Right lung (tissue), 10 donors: ENCODE measurements at places on chromosomes 13 and 19. TPM values are rescaled to one million over a fixed set of nuclear protein-coding genes. Genes with fewer than 3 reads are reported as not detected.

DNA sequence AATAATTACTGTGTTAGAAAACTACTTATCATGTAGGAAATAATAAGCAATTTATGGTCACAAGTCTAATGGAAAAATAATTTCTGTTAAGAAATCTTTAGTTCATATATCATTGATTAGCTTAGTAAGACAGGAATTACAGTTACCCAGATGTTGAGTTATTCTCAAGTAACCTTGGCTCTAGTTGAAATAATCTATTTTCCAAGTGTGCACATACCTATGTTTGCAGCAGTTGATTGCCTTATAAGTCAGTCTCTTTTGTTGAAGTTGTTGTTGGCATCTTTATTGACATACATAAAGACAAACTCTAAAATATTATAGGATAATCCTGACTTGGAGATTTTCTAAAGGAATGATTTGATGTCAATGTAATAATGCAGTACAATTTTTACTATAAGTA, 511.4 kb upstream of the KLF12 start:
- DNase-seq = no peak

Gene RNF17
- 0.15 TPM for polyA plus RNA-seq

DNA sequence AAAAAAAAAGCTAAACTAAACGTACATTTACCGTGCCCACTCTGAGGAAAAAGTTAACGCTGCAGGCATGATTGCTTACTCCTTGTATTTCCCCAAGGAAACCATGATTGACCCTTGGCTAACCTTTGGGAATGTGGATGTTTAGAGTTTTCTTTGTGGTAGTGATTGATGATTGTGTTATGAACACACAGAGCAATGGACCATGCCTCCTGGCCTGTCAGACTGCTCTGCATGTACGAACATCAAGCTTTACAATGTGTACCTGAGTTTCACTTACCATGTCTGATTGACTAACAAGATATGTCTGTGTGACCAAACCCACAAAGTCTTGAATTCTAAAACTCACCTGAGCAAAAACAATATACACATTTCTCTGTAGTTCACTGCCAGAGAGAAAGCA, 35.1 kb downstream of the MYCBP2 start:
- DNase-seq = no peak

DNA sequence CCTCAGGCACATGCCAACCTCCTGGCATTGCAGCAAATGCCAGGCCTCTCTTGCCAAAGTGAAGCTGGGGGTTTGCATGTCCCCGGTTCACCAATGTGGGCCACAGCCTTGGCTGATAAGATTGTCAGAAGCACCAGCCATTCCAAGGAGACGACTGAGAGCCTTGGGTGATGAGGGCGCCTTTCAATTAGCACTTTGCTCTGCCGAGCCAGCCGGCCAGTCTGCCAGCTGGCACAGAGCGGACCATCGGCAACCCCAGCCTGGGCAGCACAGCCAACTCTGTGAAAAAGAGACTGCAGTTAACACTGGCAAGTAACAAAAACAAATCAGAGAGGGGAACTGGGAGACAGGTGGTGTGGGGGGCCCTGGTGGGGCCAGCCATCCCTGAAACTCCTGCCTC, 67.3 kb downstream of the EFNB2 start:
- DNase-seq = no peak

GRCh38 chr19:31427857-31428256, 78.6 kb upstream of the TSHZ3 start:
- no peak for DNase-seq

DNA sequence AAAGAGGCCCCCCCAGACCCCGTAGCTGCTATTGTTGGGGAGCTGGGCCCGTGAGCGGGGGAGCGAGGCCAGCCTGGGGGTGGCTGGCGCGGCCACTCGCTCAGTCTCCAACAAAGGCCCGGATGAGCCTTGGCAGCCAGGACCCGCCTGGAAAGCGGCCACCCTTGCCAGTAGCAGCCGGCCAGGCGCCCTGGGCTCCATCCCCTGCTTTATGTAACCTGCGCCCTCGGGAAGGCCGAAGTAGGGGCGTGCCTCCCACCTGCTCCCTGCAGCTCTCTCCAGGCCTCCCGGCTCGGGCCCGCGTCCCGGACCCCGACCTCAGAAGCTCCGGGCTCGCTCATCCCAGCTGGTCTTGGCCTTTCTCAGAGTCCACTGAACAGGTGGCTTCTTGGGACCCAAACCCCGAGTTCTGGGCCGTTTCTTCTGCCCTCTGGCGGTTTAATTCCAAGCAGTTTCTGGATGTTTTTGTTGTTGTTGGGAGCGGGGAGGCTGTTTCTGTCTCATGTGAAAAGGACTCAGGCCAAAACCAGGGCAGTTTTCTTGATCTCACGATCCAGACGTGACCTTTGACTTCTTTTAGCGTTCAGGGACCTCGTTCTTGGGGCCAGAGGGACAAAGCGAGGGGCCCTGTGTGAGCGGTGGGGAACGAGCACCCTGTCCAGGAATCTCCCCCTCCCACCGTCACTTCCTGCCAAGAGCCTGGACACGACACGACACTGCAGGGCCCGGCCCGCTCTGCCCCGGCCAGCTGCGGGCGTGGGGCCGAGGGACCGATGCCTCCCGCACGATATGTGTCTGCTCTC, 1.2 kb downstream of the CDC34 start:
- no peak for DNase-seq

DNA sequence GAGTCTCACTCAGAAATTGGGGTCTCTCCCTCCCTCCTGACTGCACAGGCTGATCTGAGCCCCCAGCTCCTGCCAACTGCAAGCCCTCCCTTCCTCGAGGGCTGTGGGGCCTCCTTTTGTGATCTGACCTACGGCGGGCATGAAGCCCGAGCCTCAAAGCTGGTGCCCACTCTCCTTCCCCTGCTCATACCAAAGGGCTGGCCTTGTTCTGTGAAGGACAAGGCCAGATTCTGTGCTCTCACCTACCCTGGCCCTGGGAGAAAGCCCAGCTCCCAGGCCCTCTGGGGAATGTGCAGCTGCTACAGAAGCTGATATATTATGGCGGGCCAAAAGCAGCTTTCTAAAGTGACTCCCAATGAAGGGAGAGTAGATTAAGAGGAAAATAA, 9.0 kb upstream of the ECH1 start:
- DNase-seq = no peak

DNA sequence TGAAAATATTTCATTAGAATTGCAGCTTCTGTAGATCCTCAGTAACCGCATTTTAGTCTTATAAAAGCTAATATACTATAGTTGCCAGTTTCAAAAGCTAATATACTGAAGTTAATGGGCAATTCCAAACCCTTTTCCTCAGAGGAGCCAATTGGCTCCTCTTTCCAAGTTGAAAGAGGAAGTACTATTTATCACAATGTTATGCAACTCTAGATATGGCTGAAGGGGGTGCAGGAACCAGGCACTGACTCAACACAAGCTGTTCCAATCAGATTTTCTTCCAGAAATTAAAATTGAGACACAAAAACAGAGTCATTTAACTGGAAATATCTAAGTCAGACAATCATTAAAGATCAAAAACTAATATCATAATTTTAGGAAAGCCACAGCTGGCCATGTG, 258.9 kb downstream of the PCDH20 start:
- DNase-seq = no peak

Gene LILRA1
- polyA plus RNA-seq = 0.54 TPM

Gene PABPC3
- 0.81 TPM for polyA plus RNA-seq

Gene SERP2
- polyA plus RNA-seq = 10.8 TPM

- no peak for DNase-seq
Observed at GRCh38 chr13:27016875-27017274, 154.7 kb downstream of the USP12 start.

Gene ZSCAN18
- polyA plus RNA-seq = 94.7 TPM

Gene SHISA2
- 37.8 TPM for polyA plus RNA-seq

Gene ZNF559
- polyA plus RNA-seq = 76.8 TPM

- DNase-seq = no peak
Observed at GRCh38 chr19:40831502-40832430, 18.5 kb downstream of the CYP2A6 start.

Gene OR10H4
- polyA plus RNA-seq = not detected

DNA sequence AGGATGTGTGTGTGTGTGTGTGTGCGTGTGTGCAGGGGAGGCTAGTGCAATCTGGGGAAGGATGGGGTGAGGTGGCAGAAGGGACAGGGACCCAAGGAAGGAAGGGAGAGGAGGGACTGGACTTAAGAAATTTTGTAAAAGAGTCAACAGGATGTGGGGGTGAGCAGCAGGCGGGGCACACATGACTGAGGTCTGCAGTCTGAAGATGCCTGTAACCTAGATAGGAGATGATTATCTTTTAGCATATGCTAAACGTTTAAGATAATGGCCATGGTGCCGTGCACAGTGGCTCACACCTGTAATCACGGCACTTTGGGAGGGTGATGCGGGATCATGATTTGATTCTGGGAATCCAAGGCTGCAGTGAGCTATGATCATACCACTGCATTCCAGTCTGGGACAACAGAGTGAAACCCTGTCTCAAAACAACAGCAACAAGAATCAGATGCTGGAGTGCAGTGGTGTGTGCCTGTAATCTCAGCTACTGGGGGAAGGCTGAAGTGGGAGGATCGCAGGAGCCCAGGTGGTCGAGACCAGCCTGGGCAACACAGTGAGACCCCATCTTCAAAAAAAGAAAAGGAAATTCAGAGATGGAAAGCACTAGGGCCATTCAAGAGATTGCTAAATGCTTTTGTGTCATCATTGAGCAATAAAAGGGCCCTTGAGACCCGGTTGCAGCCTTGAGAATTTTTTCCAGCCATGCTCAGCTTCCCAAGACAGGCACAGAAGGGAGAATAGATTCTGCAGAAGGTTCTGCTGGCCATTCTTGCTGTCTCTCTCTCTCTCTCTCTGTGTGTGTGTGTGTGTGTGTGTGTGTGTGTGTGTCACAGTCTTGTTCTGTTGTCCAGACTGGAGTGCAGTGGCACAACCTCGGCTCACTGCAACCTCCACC, 3.8 kb upstream of the ZNF414 start:
- no peak for DNase-seq

DNA sequence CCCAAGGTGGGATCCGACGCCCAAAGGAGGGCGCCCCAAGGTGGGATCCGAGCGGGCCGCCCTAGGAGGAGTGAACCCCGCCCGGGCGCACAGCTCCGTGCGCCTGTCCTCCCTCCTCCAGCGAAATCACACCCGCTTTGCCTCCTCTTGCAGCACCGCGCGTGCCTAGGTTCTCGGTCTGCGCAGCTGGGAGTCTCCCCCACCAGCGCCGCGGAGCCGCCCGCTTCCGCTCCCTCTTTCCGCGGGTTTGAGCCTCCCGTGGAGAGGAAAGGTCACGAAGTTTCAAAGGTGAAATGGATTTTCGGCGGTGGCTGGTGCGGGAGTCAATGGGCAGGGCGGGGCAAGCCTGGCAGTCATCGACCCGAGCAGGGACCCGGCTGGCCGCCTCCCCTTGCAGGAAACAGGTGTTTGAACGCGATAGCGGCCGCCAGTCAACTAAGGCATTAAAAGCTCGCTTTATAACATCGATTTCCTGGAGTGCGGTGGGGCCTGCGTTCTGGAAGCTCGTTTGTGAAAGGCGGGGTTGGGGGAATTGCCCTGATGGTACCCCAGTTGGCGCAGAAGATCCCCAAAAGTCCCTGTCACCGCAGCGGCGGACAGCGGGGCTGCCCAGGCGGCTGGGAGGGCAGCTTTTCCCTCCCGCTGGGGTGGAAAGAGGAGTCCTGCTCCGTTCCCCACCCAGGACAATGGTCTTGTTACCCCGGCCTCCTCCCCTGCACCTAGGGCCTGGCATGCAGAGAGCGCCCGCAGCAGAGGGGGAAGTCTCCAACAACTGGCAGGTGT, 9.0 kb upstream of the SOX1 start:
- DNase-seq = no peak

DNA sequence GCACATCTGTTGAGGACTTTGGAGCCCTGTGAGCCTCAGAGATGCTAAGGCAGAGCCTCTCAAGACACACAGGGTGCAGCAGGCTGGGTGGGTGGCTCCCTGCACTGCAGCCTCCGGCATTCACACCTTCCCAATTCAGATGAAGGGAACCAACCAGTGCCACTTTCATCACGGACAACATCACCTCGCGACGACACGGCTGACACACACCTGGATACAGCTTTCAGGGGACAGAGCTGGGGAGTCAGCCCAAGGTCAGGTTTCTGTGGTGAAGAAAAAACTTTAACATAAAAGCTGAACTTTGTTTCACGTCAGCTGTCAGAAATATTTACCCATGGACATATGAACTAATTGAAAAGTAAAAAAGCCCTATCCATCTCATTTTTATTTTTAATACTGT, 24.9 kb upstream of the ARHGEF7 start:
- DNase-seq = no peak

Gene SPIB
- 0.46 TPM for polyA plus RNA-seq

DNA sequence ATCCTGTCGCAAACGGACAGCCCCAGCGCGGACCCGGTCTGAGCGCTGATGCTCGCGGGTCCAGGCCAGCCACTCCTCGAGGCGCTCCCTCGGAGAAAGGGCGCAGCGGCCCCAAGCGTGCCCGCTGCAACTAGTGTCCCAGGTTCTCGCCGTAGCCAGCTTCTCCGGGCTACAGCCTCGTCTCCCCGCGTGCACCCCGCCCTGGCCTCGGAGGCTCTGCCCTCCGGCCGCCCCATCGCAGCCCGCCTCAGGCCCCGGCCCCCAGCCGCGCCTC, 487 bp downstream of the FLT1 start:
- DNase-seq = no peak

Gene SIGLEC12
- polyA plus RNA-seq = 0.28 TPM

DNA sequence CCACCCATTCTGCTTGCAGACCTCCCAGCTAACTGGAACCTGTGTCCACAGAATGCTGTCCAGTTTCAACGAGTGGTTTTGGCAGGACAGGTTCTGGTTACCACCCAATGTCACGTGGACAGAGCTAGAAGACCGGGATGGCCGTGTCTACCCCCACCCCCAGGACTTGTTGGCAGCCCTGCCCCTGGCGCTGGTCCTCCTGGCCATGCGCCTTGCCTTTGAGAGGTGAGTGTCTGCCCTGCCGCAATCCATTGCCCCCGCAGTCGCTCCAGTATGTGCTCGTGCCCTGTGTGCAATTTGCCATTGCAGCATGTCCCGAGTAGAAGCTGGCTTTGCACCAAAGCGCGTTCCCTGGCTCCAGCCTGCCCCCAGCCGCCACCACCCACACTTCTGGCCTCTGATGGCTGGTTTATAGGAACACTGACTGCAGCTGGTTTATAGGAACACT, 41.9 kb downstream of the CERS4 start:
- peak; percentile 10 for DNase-seq

- no peak for DNase-seq
Observed at GRCh38 chr13:101626925-101627555, 174.6 kb downstream of the ITGBL1 start.

- DNase-seq = no peak
Observed at GRCh38 chr13:42534785-42535184, 39.2 kb upstream of the TNFSF11 start.
